ENCODE measurements at places on chromosomes 5 and 9.
A peak's percentile ranks its signal among the peaks of the same experiment; 100 is the strongest.

GRCh38 chr5:93580063-93580926 lies 724 bp downstream of the NR2F1-AS1 start:
- DNase-seq = no peak

GRCh38 chr9:122846371-122846940 lies 18.1 kb upstream of the PDCL start:
- no peak for DNase-seq

GRCh38 chr9:10721301-10721700 lies 108.5 kb upstream of the PTPRD start:
- DNase-seq = no peak

DNA sequence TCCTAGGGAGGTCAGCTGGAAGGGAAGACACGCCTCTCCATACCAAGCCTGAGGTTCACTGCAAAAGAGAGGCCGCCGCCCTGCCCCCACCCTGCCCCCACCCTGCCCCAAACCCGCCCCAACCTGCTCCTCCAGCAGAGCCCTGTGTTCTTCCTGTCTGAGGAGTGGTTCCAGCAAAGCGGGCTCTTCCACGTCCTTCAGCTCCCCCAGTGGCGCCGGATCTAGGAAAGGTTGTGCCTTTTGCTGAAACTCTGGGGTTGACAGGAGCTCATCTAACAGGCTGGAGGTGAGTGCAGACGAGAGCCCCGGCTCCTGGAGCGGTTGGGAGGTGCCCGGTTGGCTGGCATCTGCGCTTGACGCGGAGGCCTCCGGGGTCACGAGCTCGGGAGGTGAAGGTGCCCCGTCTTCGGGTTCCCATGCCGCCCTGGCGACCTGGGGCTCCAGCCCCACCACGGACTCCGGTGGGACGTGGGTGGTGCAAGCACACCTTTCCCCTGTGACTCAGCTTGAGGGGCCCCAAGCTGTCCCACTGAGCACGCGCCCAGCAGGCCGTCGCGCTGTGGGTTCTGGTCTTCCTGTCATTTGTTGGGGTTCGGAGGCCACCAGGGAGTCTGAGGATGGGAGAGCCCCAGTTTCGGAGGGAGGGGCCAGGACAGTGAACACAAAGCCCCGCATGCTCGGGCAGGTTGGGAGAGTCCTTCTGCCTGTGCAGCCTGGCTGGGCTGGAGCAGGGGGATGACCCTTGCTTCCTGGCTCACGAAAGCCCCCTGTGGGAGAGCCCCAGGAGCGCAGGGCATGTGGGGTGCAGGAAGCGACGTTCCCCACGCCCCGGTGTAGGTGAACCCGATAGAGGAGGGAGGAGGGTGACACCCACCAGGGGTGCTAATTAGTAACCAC lies 1467.1 kb downstream of the FOXD4L5 start:
- no peak for DNase-seq

- no peak for DNase-seq
Measured at GRCh38 chr5:151034422-151035379, 14.3 kb downstream of the GPX3 start.

DNA sequence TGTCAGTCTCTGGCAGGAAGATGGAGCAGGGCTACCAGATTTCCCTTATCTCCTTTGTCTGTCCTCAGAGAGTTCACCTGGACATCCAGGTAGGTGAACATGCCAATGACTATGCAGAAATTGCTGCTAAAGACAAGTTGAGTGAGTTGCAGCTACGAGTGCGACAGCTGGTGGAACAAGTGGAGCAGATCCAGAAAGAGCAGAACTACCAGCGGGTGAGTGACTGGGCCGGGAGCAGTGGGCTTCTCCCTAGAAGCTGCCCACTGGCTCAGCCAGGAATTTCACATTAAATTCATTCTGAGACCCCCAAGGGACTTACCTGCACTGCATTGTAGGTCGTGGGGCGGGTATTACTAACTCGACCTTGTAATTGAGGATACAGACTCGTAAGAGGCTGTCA lies 2.1 kb downstream of the TMED9 start:
- DNase-seq = no peak

GRCh38 chr9:106883030-106883429 lies 20.1 kb downstream of the ZNF462 start:
- no peak for DNase-seq

DNA sequence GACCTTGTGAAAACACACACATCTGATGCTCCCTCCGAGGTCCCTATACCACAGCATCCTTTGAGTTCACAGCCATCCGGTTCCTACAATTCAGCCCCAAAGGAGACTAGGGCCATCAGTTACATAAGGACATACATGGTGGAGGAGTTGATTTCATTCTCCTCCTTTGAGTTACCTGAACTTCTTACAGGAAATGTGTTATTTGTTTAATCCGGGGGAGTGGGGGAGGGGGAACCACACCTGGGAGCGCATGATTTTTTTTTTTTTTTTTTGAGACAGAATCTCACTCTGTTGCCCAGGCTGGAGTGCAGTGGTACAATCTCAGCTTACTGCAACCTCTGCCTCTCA lies 30.7 kb downstream of the SEMA4D start:
- no peak for DNase-seq

DNA sequence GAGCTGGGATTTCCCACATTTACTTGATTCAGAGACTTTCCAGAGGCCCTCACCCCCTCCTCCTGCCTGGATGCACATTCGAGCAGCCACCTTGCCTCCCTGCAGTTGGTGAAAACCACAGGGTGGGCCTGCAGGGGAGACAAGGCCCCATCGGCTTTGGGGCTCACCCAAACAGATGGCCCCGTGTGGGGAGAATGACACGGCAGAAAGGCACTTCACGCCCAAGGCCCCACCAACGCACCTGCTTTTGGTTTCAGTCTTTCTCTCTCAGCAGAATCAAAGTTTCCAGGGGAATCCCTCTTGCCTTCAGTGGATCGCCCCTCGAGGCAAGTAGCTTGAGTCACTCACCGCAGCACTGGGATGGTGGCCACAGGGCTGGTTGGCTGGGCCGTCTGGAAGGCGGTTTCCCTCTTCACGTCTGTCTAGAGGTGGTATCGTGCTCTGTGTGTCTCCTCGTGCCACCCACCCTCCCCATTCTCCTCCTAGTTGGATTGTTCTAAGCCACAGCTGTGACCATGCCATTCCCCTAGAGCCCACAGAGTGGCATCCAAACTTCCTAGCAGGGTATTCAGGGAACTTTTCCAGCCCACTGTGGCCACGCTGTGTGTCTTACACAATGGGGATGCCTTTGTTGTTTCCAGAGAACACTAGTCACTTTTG lies 31.8 kb downstream of the SEC61B start:
- no peak for DNase-seq

- DNase-seq = no peak
Measured at GRCh38 chr5:82521431-82522051, 243.4 kb upstream of the RPS23 start.

DNA sequence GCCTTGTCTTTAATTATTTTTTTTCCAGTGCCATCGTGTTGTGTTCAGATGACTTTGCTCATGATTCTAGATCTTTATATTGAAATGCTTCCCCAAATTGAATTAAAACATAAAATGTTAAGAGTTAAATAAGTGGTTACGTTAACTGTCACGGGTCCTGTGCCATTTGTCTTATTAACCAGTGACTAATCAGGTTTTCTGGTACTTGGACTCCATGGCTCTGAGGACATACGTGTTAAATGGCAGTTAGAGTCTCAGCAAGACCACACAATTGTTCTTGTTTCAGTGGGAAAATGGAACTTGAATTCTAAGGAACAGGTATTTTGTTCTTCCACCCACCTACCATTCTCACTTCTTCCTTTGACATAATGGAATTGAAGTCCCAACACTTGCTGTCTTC lies 32.8 kb downstream of the ENTREP1 start:
- no peak for DNase-seq

GRCh38 chr5:143605403-143606005 lies 202.0 kb upstream of the NR3C1 start:
- DNase-seq = no peak

DNA sequence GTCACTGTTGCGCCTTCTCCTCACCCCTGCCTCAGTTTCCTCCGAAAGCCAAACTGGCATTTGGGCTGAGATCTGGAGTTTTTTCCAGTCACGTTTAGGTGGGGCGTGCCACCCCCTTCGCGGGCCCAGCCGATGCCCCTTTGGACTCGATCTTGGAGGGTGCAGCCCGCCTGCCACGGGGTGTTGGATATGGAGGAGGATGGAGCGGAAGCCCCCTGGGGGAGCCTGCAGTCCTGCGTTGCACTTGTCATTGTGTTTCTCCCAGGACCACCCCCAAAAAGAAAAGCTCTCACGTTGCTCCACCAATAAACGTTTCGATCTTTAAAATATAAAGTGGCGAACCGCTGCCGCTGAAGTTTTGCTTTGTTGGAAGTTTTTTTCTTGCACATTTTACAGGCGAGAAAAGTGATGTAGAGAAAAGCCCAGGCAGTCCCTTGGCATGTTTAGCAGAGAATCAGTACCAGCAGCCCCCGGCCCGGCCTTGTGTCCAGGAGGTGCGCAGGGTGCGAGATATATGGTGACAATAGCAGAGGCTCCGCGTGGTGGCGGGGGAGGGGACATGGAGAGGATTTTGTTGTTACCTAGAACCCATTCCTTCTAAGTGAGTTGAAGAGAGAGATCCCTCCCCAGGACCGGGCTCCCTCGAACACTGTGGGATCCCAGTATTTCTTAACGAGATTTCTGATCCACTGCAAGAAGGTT lies 681 bp downstream of the F2R start:
- DNase-seq = no peak

DNA sequence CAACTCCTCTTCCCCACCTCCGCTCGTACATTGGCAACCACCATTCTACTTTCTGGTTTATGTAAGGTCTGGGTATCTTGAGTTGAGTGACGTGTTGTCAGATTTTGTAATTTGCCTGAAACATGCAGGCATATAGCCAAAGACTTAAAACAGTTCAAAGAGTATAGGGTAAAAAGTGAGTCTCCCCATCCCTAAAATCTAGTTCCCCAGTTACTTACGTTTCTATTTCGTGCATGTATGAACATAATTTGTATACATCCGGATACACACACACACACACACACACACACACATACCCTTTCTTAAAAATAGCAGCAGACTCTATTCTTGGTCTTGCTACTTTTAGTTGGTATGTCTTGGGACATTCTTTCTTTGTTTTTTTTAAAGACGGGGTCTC lies 915 bp downstream of the HSDL2 start:
- DNase-seq = no peak

DNA sequence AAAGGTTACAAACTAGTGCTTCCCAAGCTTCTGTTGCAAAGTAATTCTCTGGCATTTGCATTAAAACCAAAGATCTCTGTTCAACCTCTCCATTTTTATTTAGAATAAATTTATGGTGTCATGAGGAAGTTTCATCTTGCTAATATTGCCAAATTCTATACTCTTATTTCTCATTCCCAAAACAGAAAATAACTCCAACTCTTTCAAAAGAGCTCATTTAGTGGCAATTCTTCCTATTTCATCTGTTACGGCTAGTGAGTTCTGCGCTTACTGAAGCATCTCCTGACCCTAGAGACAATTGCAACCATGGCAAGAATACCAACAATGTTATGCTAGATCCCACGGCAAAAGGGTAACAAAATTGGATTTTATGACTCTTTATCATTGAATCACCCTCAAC lies 97.0 kb downstream of the HINT1 start:
- DNase-seq = no peak

DNA sequence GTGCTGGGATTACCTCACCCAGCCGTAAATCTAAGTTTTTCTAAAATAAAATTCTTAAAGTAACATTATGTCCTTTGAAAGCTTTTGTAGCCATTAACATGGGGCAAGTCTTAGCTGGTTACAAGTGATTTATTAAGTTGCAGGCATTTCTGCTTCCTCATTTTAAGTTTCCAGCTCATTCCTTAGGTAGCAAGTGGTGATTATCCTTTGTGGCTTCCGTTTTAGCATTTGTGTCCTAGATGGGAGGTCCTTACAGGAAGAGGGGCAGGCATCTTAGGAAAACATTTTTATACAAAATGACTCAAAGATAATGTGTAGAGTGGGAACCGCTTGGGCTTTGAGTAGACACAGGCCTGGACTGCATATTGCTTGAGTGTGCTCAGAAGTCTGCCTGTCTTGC lies 35.0 kb upstream of the ROPN1L start:
- DNase-seq = no peak

DNA sequence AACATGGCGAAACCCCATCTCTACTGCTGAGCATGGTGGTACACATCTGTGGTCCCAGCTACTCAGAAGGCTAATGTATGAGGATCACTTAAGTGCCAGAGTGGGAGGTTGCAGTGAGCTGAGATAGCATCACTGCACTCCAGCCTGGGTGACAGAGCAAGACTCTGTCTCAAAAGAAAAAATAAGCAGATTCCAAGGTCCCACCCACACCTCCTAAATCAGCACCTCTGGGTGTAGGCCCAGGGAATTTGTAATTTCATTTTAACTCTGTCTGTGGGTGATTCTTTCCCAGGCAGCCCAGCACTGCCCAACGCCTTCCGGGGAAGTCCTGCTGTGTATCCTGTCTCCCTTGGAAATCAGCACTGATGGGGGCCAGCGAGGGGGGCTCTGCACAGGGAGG lies 12.5 kb downstream of the CAMK2A start:
- DNase-seq = no peak

- DNase-seq = no peak
Measured at GRCh38 chr9:120236596-120236995, 343.4 kb downstream of the CDK5RAP2 start.

DNA sequence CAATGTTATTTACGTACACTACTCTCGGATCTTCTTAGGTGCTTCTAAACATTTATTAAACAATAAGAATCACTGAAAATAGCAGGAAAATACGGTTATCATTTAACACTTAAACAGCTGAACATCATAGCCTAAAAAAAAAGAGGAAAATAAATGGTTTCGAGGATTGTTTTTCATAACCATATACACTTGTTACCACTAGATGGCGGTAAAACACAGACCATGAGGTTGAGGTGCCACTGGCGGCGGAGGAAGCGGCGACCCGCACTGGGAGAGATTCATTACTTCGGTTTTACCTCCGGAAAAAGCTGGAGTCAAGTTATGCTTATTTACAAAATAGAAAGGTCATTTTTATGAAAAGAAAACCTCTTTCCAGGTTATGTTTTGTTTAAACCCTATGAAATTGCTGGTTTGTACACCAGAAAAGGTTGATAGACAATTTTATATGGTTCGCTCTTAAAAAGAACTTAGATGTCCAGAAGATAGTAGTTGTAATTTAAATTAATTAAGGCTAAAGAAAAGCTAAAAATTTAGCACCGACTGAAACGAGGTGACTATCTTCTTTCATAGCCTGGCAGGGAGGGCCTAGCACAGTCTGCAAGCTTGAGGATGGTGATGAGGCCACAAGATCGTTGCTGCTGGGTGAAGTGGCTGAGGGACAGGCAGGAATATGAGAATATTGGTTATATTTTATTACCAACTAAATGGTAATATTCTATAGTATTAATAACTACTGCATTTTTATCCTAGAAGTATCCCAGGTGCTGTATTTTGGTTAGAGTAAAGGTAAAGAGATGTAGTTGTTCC lies 605.7 kb downstream of the RAB3C start:
- DNase-seq = no peak

GRCh38 chr9:127519301-127520166 lies 68.2 kb downstream of the LRSAM1 start:
- DNase-seq = peak; percentile 91

DNA sequence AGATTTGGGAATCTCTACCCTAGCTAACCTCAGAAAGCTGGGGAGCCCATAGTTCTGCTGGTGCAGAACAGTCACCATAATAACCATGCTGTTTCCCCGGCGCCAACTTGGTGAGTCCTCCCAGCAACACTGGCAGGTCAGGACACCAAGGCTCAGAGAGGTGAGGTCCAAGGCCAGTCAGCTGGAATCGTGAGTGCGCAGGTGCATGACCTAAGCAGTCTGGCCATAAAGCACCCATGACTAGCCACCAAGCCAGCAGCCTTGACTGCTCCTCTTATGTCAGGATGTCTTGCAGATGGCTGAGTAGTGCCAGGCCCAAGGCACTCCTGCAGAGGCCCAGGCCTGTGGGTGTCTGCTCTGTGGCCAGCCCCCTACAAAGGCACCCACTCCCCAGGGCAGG lies 2.6 kb downstream of the RNF44 start:
- DNase-seq = no peak
